ENCODE measurements at places on chromosomes 1 and 21. TPM values are rescaled to one million over a fixed set of nuclear protein-coding genes. Genes with fewer than 3 reads are reported as not detected.

DNA sequence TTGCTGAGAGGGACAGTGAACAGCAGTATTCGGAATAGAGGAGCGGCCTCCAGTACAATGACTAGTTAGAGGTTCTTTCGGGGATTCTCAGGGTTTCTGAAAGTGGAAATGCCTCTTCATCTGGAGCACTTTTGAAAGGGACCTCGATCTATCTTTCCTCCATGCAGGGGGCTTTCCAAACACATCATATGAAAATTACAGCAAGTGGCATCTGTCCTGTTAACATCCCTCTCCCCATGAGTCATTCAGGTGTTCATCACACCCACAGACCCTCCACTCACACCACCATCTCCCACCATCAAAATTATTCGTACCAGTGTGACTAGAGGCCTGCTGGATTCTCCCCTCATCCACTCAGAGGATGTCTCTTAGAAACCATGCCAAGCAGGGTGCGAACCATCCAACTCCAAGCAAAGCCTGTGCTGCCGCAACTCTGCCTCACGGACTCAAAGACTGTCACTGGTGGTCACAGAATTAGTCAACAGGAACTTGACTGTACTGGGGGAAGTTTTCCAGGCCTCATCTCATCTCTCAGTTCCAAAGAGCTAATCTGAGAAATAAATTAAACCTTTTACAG, 211.1 kb downstream of the MRPL39 start:
- H3K36me3 ChIP-seq = no peaks in the 10 kb centered on the region
- no peak overlapping the region for H3K4me3 ChIP-seq
- no peaks in the 10 kb centered on the region for H3K27me3 ChIP-seq
- H3K27ac ChIP-seq = no peak overlapping the region
- H3K4me1 ChIP-seq = peaks cover 4% of the 10 kb centered on the region
- DNase-seq = no peak

DNA sequence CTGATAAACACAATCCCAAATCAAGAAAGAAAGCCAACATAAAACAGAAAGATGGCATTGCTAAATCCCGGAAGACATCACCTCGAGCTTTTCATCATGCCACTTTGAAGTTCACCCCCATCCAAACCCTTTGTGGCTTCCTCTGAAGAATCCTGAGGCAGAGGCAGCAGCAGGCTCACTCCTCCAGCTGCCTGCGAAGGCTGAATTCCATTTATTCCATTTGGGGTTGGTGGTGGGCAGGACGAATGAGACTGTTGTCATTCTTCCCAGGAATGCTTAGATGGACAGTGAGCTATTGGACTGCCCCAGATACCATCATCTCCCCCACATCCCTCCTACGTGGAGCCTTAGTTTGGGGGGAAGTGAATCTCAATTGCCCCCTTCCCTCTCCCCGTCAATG, 437.5 kb downstream of the SMYD3 start:
- no peak overlapping the region for H3K27ac ChIP-seq
- no peaks in the 10 kb centered on the region for H3K4me1 ChIP-seq
- H3K4me3 ChIP-seq = no peak overlapping the region
- H3K36me3 ChIP-seq = no peaks in the 10 kb centered on the region
- no peaks in the 10 kb centered on the region for H3K27me3 ChIP-seq

Gene GPR37L1
- total RNA-seq = not detected

DNA sequence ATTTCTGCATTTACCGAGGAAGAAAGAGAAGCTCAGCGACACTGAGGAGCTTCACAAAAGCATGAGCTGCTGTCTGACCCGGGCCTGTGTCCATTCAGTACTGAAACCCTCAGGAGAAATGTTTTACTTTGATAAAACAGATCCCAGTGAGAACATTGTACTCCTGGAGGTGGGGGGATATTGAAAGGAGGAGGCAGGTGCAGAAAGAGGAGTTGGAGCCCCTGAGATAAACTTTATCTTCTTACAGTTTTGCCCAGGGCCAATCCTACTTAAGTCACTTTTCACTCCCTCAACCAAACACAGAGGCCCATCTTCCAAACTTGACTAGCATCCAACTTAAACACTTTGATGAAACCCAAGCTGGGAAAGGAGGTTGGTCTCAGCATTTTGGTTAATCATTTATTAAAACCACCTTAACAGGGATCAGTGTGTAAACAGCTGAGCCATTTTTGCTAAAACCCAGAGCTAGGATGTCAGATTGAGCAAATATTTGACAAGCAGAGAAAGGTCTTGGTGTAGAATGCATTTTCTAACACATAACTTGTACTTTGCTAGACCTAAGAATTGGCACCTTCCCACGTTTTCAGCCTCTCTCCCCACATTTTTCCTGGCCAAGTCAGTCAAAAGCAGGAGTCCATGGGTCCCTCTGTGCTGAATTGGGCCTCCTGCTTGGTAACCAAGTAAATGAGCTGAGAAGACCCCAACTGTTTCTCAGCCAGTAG, 32.5 kb upstream of the SARS1 start:
- H3K36me3 ChIP-seq = no peaks in the 10 kb centered on the region
- H3K4me3 ChIP-seq = no peak overlapping the region
- peaks cover 2% of the 10 kb centered on the region for H3K27me3 ChIP-seq
- no peak for DNase-seq
- no peak overlapping the region for H3K27ac ChIP-seq
- H3K4me1 ChIP-seq = no peaks in the 10 kb centered on the region

All from T-cell (primary cell).